ENCODE measurements at places on chromosomes 5 and 9. TPM values are rescaled to one million over a fixed set of nuclear protein-coding genes. Genes with fewer than 3 reads are reported as not detected.

CRB2 gene
- not detected for total RNA-seq

FOXD4L3 gene
- total RNA-seq, result 0.13 TPM

CARTPT gene
- total RNA-seq, result not detected

ADRA1B gene
- not detected for total RNA-seq

TDRD7 gene
- 9.6 TPM for total RNA-seq

LCN6 gene
- total RNA-seq, result not detected

RECK gene
- 5.7 TPM for total RNA-seq

COL23A1 gene
- 0.63 TPM for total RNA-seq

DBH gene
- total RNA-seq, result not detected

ADAMTSL2 gene
- total RNA-seq, result not detected

SPATA9 gene
- total RNA-seq, result not detected

ZBTB6 gene
- 9.3 TPM for total RNA-seq

ADAMTS19 gene
- total RNA-seq, result not detected

LHFPL2 gene
- 0.34 TPM for total RNA-seq

ARHGEF28 gene
- not detected for total RNA-seq

EIF4E1B gene
- not detected for total RNA-seq

FOXD4 gene
- total RNA-seq, result not detected

UHRF2 gene
- total RNA-seq, result 59.3 TPM

LEAP2 gene
- 3.4 TPM for total RNA-seq

PCDHB15 gene
- not detected for total RNA-seq

CCIN gene
- total RNA-seq, result 0.13 TPM

SRD5A1 gene
- 20.4 TPM for total RNA-seq

ISL1 gene
- not detected for total RNA-seq

ANKRD18B gene
- total RNA-seq, result not detected

MEIKIN gene
- not detected for total RNA-seq

SLC23A1 gene
- 1.5 TPM for total RNA-seq

DNAH5 gene
- not detected for total RNA-seq

LHX3 gene
- total RNA-seq, result not detected

SOWAHA gene
- total RNA-seq, result not detected

DDX46 gene
- 72.8 TPM for total RNA-seq

Measured in activated CD8-positive, alpha-beta T cell treated with anti-CD3 and anti-CD28 coated beads, Interleukin-2, amount 10 ng/mL, durations not matched to agents 7 days and 5 days (primary cell).